ENCODE measurements at places on chromosomes 7 and 10.

DNA sequence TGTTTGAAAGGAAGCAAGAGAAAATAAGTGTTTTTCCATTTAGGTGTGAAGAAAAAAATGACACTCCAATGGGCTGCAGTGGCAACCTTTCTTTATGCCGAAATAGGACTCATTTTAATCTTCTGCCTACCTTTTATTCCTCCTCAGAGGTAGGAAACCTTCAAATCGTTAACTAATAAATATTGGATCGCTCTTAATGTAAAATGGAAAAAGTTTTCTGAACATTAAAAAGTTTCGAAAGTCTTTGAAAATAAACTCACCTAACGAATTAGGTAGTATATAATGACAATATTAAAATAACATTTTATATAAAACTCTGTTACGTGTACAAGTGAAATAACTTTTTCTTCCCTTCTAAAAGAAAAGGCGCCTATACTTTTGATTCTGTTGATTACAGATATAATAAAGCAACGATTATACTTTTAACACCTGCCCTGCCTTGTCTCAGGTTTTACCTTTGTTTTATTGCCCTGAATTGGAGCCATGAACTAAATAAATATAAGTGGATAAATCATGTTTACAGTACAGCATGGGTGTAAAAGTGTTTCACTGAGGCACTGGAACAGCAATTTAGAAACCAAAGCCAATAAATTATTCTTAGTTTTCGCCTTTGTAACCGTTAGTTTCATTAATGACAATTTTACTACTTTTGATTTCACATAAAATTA, 804 bp downstream of the BCAP29 start:
- DNase-seq = no peak

GRCh38 chr10:112728118-112728883, 221.7 kb upstream of the TCF7L2 start:
- no peak for DNase-seq

DNA sequence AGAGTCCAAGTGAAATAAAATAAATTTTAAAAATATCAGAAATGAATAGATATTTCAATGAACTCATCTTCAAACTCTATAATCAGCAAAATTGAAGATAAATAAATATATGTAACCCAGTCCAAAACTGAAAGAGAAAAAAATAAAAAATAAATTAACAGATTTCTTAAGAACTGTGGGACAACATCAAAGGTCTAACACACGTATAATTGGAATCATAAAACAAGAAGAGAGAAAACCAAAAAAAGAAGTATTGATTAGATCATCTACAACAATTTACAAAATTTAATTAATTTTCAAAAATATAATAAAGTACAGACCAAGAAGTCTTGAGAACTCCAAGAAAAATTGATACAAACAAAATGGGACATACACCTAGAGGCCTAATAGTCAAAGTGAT, 625.8 kb upstream of the SORCS1 start:
- no peak for DNase-seq

GRCh38 chr10:124677749-124678556, 66.2 kb downstream of the FAM53B start:
- no peak for DNase-seq
